Mesothelial cell of epicardium (in vitro differentiated cells): ENCODE measurements at places on chromosomes 12 and 14. TPM values are rescaled to one million over a fixed set of nuclear protein-coding genes. Genes with fewer than 3 reads are reported as not detected.

GRCh38 chr14:99004112-99004511 lies 267.9 kb downstream of the BCL11B start:
- H3K27ac ChIP-seq: no peak overlapping the region
- no peaks in the 10 kb centered on the region for H3K27me3 ChIP-seq
- DNase-seq: no peak
- no peak overlapping the region for H3K4me3 ChIP-seq
- H3K36me3 ChIP-seq: no peaks in the 10 kb centered on the region

DNA sequence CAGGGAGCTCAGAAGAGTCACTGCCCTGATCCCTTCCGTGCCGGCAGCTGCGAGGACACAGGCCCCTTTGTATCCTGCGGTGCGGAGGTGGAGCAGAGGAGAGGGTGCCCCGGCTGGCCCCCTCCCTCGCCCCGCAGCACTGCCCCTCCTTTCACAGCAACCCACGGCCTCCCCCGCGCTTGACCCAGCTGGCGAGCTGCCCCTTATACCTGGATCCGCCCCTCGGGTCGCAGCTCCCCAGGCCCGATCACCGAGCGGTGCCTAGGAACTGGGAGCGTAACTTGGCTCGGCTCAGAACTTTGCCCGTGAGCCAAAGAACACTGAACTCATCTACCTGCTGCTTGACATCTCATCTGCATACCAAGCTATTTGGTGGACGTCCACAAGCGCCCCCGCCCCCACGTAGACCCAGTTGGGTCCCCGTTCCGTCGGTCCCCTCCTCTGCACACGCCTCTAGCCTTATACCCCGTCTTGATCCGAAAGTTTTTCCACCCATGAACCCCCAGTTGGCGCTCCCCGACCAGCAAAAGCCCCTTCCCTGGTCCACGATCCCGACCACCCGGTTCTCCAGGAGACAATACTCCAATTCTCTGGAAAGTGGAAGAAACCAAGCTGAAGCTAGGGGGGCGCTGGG lies 697 bp upstream of the DNAJC14 start:
- peak overlapping the region; percentile 97 for H3K4me3 ChIP-seq
- no peaks in the 10 kb centered on the region for H3K27me3 ChIP-seq
- no peak for DNase-seq
- H3K27ac ChIP-seq: peak overlapping the region; percentile 98
- peaks cover 4% of the 10 kb centered on the region for H3K36me3 ChIP-seq
- H3K4me1 ChIP-seq: peaks cover 39% of the 10 kb centered on the region

- H3K36me3 ChIP-seq: no peaks in the 10 kb centered on the region
- DNase-seq: no peak
- no peak overlapping the region for H3K27ac ChIP-seq
- no peaks in the 10 kb centered on the region for H3K4me1 ChIP-seq
- no peaks in the 10 kb centered on the region for H3K27me3 ChIP-seq
Measured at GRCh38 chr12:39902821-39903220, 203.1 kb downstream of the SLC2A13 start.

DNA sequence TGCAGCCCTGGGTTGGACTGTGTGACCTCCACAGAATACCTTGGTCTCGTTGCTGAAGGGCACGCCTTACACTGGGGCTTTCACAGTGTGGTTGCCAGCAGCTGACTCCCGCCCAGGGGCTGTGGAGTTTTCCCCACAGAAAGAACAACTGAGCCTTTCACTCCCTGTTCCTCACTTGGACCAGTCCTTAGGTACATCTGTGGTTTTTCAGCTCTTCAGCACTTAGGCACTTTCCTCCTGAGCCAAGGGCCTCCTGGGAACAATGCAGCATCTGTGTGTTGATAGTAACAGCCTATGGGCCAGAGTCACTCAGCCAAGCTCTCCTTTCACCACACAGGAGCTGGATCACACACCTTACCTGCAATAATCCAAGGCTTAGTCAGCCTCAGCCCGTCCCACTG lies 25.0 kb downstream of the ERP27 start:
- peaks cover 52% of the 10 kb centered on the region for H3K36me3 ChIP-seq
- H3K4me1 ChIP-seq: peaks cover 12% of the 10 kb centered on the region
- no peaks in the 10 kb centered on the region for H3K27me3 ChIP-seq
- DNase-seq: no peak

GRCh38 chr14:82298811-82299210 lies 765.2 kb upstream of the SEL1L start:
- H3K4me1 ChIP-seq: no peaks in the 10 kb centered on the region
- H3K27me3 ChIP-seq: no peaks in the 10 kb centered on the region
- no peak overlapping the region for H3K27ac ChIP-seq
- H3K36me3 ChIP-seq: no peaks in the 10 kb centered on the region

The SLC25A21 gene
- 1.8 to 3.7 TPM (median 2.3 TPM) in 3 replicates for total RNA-seq

DNA sequence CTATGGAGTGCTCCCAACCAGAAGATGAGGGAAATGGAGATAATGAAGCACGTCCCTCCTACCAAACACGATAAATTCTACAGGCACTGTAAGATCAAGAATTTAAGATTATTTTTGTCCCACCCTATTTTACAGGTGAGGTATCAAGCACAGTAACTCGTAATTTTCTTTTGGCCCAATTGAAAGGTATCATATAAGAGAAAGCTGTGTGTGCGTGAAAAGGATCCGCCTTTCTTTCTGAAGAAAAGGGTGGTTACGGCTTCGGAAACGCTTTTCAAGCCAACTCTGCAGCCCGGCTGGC lies 733 bp upstream of the KLHDC2 start:
- H3K4me3 ChIP-seq: peak overlapping the region; percentile 87
- H3K27me3 ChIP-seq: no peaks in the 10 kb centered on the region
- peaks cover 2% of the 10 kb centered on the region for H3K36me3 ChIP-seq
- peak overlapping the region; percentile 98 for H3K27ac ChIP-seq
- peaks cover 30% of the 10 kb centered on the region for H3K4me1 ChIP-seq
- no peak for DNase-seq

DNA sequence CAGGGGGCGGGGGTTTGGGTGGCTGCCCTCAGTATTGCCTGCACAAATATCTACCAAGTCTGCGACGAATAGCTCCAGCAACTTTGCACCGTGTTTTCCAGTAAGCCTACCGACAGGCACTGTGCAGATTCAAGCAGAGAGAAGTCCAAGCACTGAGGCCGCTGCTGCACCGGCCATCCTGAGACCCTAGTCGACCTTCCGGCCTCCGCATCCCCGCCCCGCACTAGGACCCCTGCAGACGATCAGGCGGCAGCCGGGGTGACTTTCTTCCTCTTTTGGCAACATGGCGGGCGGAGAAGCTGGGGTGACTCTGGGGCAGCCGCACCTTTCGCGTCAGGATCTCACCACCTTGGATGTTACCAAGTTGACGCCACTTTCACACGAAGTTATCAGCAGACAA lies at the start of gene EIF2S3B:
TSS of gene EIF2S3B (plus strand) at position 271 of the 400 bp plus-strand sequence. CDS start at position 284, 13 bp downstream.
- H3K4me3 ChIP-seq: no peak within 1 kb of the TSS
- H3K36me3 ChIP-seq: no peaks in the 10 kb centered on the region
- H3K27ac ChIP-seq: no peak within 1 kb of the TSS

GRCh38 chr14:56199095-56199981 lies 81.1 kb downstream of the PELI2 start:
- DNase-seq: no peak
- H3K27ac ChIP-seq: no peak overlapping the region
- H3K4me3 ChIP-seq: no peak overlapping the region
- no peaks in the 10 kb centered on the region for H3K27me3 ChIP-seq

GRCh38 chr12:25590011-25590721 lies 37.1 kb upstream of the LMNTD1 start:
- no peak overlapping the region for H3K4me3 ChIP-seq
- H3K27ac ChIP-seq: no peak overlapping the region
- H3K4me1 ChIP-seq: peaks cover 5% of the 10 kb centered on the region
- peaks cover 6% of the 10 kb centered on the region for H3K36me3 ChIP-seq
- no peaks in the 10 kb centered on the region for H3K27me3 ChIP-seq

- H3K4me1 ChIP-seq: peaks cover 4% of the 10 kb centered on the region
- no peak overlapping the region for H3K27ac ChIP-seq
- H3K27me3 ChIP-seq: no peaks in the 10 kb centered on the region
- H3K36me3 ChIP-seq: no peaks in the 10 kb centered on the region
- no peak overlapping the region for H3K4me3 ChIP-seq
Measured at GRCh38 chr12:42021469-42021868, 123.2 kb downstream of the GXYLT1 start.

The AVPR1A gene
- total RNA-seq: 0.09 to 0.13 TPM (median 0.11 TPM) in 3 replicates

The TEX52 gene
- not detected in 3 replicates for total RNA-seq

- H3K27me3 ChIP-seq: no peaks in the 10 kb centered on the region
- peaks cover 32% of the 10 kb centered on the region for H3K4me1 ChIP-seq
- H3K27ac ChIP-seq: no peak overlapping the region
Measured at GRCh38 chr12:108640802-108641445, 7.2 kb upstream of the SELPLG start.

- DNase-seq: peak; percentile 69
- no peaks in the 10 kb centered on the region for H3K36me3 ChIP-seq
- peaks cover 23% of the 10 kb centered on the region for H3K27me3 ChIP-seq
- H3K4me1 ChIP-seq: peaks cover 18% of the 10 kb centered on the region
- H3K27ac ChIP-seq: peak overlapping the region; percentile 99
Measured at GRCh38 chr12:132445884-132446632, 43.9 kb upstream of the FBRSL1 start.

- no peaks in the 10 kb centered on the region for H3K27me3 ChIP-seq
- no peak overlapping the region for H3K4me3 ChIP-seq
- H3K27ac ChIP-seq: no peak overlapping the region
- no peak for DNase-seq
- H3K36me3 ChIP-seq: no peaks in the 10 kb centered on the region
Measured at GRCh38 chr12:70042675-70043074, 200.6 kb upstream of the CNOT2 start.

The FAM186B gene
- 0.29 to 0.50 TPM (median 0.40 TPM) in 3 replicates for total RNA-seq

DNA sequence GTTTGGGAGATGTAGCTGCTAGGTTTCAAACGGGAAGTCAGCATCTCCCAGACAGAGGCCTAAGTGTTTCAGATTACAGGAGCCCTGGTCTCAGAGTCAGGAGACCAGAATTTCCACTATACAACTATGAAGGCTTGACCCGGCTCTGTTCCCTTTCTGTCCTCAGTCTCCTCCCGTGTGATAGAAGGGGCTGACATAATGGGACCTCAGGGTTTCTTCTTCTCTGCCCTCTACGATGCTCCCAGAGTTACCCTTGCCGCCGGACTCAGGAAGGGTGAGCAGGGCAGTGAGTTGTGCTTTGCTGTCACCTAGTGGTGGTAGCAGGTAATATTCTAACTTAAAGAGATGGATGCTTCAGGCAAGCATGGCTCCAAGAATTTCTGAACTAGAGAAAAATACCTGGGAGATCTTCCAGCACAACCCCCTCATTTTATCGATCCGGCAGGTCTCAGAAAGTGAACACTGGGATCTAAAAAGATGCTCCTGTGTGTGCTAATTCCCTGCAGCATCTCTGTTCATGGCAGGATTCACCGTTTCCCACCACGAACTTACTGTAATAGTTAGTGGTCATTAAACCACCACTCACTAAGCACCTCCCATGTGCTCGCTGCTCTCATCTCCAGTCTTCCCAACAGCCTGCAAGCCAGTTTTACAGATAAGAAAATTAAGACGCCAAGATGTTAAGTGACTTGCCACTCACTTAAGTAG lies 84.4 kb downstream of the VWF start:
- H3K4me3 ChIP-seq: no peak overlapping the region
- H3K4me1 ChIP-seq: no peaks in the 10 kb centered on the region
- no peaks in the 10 kb centered on the region for H3K36me3 ChIP-seq
- no peak for DNase-seq

The GLT1D1 gene
- total RNA-seq: 1.3 to 1.6 TPM (median 1.5 TPM) in 3 replicates

The CARMIL3 gene
- 1.1 to 1.6 TPM (median 1.4 TPM) in 3 replicates for total RNA-seq

- no peaks in the 10 kb centered on the region for H3K36me3 ChIP-seq
- no peak overlapping the region for H3K4me3 ChIP-seq
- no peak overlapping the region for H3K27ac ChIP-seq
- H3K27me3 ChIP-seq: no peaks in the 10 kb centered on the region
Measured at GRCh38 chr14:84674636-84675035, 855.3 kb upstream of the FLRT2 start.
